ENCODE measurements at places on chromosomes 16 and 17. TPM values are rescaled to one million over a fixed set of nuclear protein-coding genes. Genes with fewer than 3 reads are reported as not detected.

Gene CDH3
- 0.45 TPM for total RNA-seq

Gene KRTAP17-1
- not detected for total RNA-seq

Gene TTLL6
- total RNA-seq: 0.07 TPM

Gene DOC2B
- total RNA-seq: 0.34 TPM

Gene CCDC200
- total RNA-seq: not detected

Gene RSPRY1
- total RNA-seq: 30.2 TPM

Gene RGS11
- total RNA-seq: 0.34 TPM

Gene ABCC11
- 0.05 TPM for total RNA-seq

Gene DYNC1LI2
- total RNA-seq: 72.2 TPM

Gene CCL4L2
- 0.45 TPM for total RNA-seq

Gene NPIPB6
- 2.0 TPM for total RNA-seq

Gene SNAI3
- total RNA-seq: 7.2 TPM

Gene CDRT15
- not detected for total RNA-seq

Gene MT1E
- 169 TPM for total RNA-seq

Gene FNDC8
- total RNA-seq: not detected

Gene SP6
- total RNA-seq: not detected

Gene LDAF1
- total RNA-seq: 8.0 TPM

Gene MMP28
- total RNA-seq: not detected

Gene PYCARD
- total RNA-seq: 66.7 TPM

Gene TMEM238L
- total RNA-seq: not detected

Gene FGF11
- total RNA-seq: 5.6 TPM

Gene NXPH3
- total RNA-seq: not detected

Gene CNTNAP4
- not detected for total RNA-seq

Gene FOXO3B
- 4.5 TPM for total RNA-seq

Gene KCNG4
- not detected for total RNA-seq

Gene COPZ2
- 3.9 TPM for total RNA-seq

Gene EME1
- 16.2 TPM for total RNA-seq

Gene BAHCC1
- total RNA-seq: 0.27 TPM

Gene FOXK2
- total RNA-seq: 71.1 TPM

Gene MRPL27
- total RNA-seq: 81.1 TPM

Gene TP53TG3F
- total RNA-seq: not detected

Gene RCVRN
- total RNA-seq: not detected

All from T-helper 2 cell treated with Interferon-gamma antibody and Interleukin-4, amounts not matched to agents 100 ng/mL and 5 ng/mL, for 36 hours (primary cell).